ENCODE measurements at places on chromosomes 7 and 10. TPM values are rescaled to one million over a fixed set of nuclear protein-coding genes. Genes with fewer than 3 reads are reported as not detected.

DNA sequence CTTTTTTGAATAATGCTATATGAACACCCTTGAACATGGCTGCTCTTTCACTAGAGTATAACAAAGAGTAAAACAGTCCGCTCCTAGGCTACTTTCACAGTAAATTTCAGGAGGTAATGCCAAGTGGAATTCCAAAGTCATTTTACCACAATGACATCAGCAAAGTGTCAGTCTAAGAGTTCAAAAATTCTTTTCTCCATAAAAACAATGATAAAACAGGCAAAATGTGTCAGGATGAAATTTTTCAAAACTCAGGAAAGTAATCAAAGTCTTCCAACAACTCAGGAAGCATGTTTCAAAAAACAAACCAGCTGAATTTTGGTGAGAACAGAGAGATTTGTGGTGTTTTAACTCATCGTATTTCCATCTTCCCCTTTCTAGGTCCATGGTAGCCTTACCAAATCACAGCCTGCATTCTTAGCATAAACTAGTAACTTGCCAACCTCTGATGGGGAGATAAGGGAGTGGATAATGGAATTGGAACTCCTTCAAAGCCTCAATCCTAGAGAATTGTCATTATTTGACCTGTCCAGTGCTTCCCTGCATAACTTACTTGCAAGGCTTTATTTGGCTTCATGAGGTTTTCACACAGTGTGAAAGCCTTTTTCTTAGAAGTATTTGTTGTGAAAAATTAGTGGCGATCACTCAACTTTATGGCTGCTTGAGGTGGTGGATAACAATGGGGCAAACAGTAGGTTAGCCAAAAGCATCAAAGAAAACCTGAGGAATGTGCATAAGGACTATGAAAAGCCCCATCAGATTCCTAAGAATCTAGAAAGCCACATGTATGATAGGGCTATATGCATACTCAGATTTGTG lies 302.7 kb downstream of the HDAC9 start:
- no peak for DNase-seq
- no peak overlapping the region for H3K27ac ChIP-seq
- no peaks in the 10 kb centered on the region for H3K36me3 ChIP-seq
- H3K4me1 ChIP-seq, result no peaks in the 10 kb centered on the region

NXPH1 gene
- not detected for total RNA-seq

DNA sequence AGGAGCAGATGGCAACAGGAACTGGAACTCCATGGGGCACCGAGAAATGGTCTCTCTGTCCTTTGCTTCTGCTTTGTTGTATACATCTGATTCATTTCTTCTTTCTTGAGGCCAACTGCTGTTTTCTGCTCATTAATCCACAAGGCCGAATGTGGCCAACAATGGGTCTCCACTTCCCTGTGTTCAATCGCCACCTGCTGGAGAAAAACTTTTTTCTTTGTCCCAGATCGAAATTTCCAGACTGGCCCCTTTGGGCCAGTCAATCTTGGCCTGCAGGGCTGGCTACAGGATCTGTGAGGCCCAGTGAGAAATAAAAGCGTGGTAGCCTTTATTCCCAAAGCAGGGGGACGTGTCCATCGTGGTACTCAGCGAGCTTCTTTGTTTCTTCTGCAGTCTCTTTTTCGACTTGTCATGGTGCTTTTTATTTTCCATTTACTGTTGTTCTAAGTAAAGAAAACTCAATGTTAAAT lies 58.8 kb downstream of the PARP12 start:
- peak overlapping the region; percentile 81 for H3K27ac ChIP-seq
- DNase-seq, result no peak
- no peaks in the 10 kb centered on the region for H3K27me3 ChIP-seq
- H3K4me1 ChIP-seq, result peaks cover 6% of the 10 kb centered on the region

KDM7A gene
- 35.1 TPM for total RNA-seq

GIMAP7 gene
- 62.7 TPM for total RNA-seq

ECHS1 gene
- total RNA-seq, result 18.2 TPM

DNA sequence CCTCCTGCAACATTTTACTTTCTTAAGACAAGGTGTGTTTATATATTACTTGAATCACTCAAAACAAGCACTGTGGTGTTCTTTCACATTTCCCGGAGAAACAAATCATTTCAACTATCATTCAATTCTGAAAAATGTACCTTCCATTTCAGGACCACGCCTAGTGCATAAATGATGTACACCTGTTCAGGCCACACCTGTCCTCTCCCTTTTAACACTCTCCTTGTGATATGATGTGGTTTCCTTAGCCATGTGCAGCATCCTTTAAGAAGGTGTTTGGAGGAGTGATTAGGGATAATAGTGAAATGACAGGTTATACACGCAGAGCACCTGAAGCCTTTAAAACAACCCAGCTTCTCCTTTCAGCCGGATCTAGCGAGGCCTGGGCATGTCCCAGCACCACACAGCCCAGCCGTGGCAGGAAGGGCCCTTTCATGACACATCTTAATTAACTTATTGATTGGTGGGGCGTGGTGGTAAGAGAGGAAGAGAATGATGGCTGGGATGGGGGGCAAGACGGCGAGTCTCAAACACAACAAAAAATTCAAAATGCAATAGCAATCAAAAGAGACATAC lies 26.9 kb downstream of the ABLIM1 start:
- peaks cover 9% of the 10 kb centered on the region for H3K36me3 ChIP-seq
- H3K27me3 ChIP-seq, result peaks cover 69% of the 10 kb centered on the region
- H3K27ac ChIP-seq, result peak overlapping the region; percentile 41
- DNase-seq, result no peak
- peak overlapping the region; percentile 94 for H3K4me3 ChIP-seq

DNA sequence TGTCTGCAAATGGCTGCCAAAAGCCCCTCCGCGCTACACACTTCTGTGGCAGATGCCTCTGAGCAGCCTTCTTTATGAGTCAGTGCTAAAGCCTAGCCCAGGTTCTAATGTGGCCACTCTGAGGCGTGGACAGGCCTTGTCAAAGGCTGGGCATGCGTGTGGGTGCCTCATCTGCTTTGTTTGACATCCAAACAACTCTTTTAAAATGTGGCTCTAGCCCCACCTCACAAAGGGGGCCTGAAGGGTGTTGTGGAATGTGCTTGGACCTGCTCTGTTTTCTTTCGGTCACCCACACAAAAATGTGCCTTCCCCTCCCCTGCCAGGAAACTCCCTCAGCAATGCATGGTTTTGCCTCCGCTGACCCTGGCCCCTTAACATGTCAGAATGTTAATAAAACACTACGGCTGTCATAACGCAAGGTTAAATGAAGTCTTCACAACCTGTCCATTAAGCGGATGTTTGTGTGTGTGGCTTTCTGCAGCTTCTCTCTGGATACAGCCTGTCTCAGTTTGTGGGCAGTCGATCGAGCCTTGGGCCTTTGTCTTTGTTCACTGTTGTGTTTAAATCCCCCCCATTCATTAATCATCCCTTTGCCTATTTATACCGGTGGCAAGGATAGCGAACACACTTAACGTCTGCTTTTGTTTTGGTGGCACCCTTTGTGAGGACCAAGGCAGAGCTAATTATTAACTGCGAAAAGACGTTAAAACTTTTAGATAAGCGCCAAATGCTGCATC lies 718.9 kb downstream of the LRMDA start:
- H3K4me3 ChIP-seq, result no peak overlapping the region
- H3K27me3 ChIP-seq, result no peaks in the 10 kb centered on the region
- H3K4me1 ChIP-seq, result no peaks in the 10 kb centered on the region
- DNase-seq, result no peak

SPDYE9 gene
- not detected for total RNA-seq

ASIC3 gene
- 9.1 TPM for total RNA-seq

DNA sequence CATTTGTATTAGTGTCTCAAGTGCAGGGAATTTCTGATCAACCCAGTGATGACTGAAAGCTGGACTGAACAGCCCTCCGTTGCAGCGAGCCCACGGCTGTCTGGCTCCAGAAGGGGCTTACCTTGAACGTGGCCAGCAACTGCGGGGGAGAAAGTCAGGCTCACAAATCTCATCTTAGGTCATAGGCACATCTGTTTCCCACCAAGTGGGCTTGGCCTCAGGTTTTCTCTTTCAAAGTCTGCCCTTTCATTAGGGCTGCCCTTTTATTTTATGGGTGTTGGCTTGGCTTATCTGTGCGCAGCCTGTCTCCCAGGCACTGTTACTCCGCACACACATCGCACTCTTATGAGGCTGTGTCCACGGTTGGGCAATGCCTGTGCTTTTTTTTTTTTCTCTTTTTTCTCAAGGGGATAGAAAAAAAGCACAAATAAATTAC lies 178.0 kb downstream of the JCAD start:
- no peaks in the 10 kb centered on the region for H3K4me1 ChIP-seq
- no peak overlapping the region for H3K27ac ChIP-seq
- no peak overlapping the region for H3K4me3 ChIP-seq
- H3K36me3 ChIP-seq, result peaks cover 2% of the 10 kb centered on the region
- DNase-seq, result no peak

DNA sequence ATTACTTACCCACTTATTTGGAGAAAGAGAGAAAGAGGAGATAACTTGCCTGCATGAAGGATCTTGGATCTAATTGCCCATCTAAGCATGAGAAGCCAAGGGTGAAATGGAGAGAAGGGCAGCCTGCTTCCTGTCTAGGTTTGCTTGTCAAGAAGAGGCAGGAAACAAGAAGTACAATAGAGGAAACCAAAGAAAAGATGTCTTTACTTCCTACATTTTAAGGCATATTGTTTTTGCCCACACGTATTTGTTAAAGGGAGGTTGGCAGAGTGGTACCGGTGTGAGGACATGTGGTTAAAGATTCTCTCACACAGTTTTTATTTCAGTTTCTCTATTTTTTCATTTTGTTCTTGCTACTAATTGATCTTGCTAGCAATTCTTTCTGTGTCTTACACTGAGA lies 6.0 kb upstream of the TAS2R38 start:
- no peak overlapping the region for H3K27ac ChIP-seq
- no peaks in the 10 kb centered on the region for H3K36me3 ChIP-seq
- DNase-seq, result no peak
- H3K4me3 ChIP-seq, result no peak overlapping the region

CAMK2B gene
- total RNA-seq, result 0.31 TPM

RAPGEF5 gene
- 0.85 TPM for total RNA-seq

ZNF212 gene
- 15.3 TPM for total RNA-seq

- peaks cover 5% of the 10 kb centered on the region for H3K27me3 ChIP-seq
- DNase-seq, result no peak
- no peak overlapping the region for H3K4me3 ChIP-seq
- H3K4me1 ChIP-seq, result no peaks in the 10 kb centered on the region
- no peak overlapping the region for H3K27ac ChIP-seq
Observed at GRCh38 chr7:93044147-93044810, 73.5 kb downstream of the SAMD9 start.

GRCh38 chr10:63498665-63499064 lies 22.5 kb upstream of the REEP3 start:
- peaks cover 23% of the 10 kb centered on the region for H3K4me1 ChIP-seq
- H3K4me3 ChIP-seq, result no peak overlapping the region
- peaks cover 7% of the 10 kb centered on the region for H3K36me3 ChIP-seq

GPR15LG gene
- not detected for total RNA-seq

- H3K4me1 ChIP-seq, result peaks cover 27% of the 10 kb centered on the region
- H3K4me3 ChIP-seq, result no peak overlapping the region
- no peaks in the 10 kb centered on the region for H3K27me3 ChIP-seq
- H3K36me3 ChIP-seq, result no peaks in the 10 kb centered on the region
- H3K27ac ChIP-seq, result no peak overlapping the region
- DNase-seq, result no peak
Observed at GRCh38 chr7:28032738-28033380, 147.7 kb downstream of the JAZF1 start.

THNSL1 gene
- 0.73 TPM for total RNA-seq

DNA sequence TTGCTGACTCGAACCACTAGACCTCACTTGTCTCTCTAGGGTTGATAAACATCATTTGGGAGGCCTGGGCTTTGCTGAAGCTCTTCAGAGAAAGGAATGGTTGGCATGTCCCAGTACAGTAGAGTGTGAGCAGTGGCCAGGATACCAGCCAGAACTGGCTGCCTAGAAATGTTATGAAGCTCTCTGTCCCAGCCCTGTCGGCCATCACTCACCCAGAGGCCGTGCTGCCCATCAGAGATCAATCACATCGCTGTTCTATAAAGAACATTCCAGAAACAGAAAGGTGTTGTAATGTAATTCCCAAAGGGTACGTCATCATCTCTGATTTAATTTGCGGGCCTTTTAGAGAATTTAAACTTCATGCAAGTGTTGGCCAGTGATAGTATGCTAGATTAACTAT lies 111.5 kb downstream of the PRPF18 start:
- DNase-seq, result no peak
- H3K4me1 ChIP-seq, result peaks cover 2% of the 10 kb centered on the region
- H3K27me3 ChIP-seq, result peaks cover 32% of the 10 kb centered on the region
- no peak overlapping the region for H3K4me3 ChIP-seq
- no peaks in the 10 kb centered on the region for H3K36me3 ChIP-seq

- no peaks in the 10 kb centered on the region for H3K27me3 ChIP-seq
- no peak for DNase-seq
- peak overlapping the region; percentile 90 for H3K27ac ChIP-seq
- H3K4me1 ChIP-seq, result peaks cover 25% of the 10 kb centered on the region
- peaks cover 2% of the 10 kb centered on the region for H3K36me3 ChIP-seq
Observed at GRCh38 chr10:33248638-33249037, 85.8 kb downstream of the NRP1 start.

DNA sequence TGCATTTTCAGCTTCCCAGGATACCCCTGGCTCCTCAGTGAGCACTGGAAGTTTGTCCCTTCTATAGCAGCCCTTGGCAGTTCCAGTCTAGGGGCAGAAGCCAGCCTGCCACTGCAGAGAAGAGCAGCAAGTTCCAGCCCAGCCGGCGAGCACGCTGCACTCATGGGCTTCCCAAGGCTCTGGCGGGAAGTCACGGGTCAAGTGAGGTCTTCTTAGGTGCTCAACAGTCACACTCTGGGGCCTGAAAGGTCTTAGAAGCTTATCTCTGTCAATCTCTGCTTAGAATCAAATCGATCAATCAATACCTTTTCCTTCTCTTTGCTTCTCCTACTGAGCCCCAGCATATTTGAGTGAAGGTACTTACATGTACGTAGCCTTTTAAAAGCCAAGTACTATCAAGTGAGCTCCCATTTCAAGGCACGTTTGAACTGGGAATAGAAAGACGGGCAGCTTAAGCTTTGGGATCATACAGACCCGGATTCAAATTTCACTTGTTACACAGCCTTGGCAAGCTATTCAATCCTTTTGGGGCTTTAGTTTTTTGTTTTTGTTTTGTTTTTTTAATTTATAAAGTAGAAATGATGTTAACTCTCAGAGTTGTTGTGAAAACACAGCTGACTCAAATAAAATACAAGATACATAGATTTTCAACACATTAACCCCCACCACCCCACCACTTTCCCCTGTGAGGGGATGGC lies 152.6 kb upstream of the KLF14 start:
- no peaks in the 10 kb centered on the region for H3K27me3 ChIP-seq
- peak overlapping the region; percentile 9 for H3K4me3 ChIP-seq
- peak overlapping the region; percentile 93 for H3K27ac ChIP-seq
- DNase-seq, result no peak
- H3K36me3 ChIP-seq, result peaks cover 5% of the 10 kb centered on the region

- no peak for DNase-seq
- H3K4me1 ChIP-seq, result no peaks in the 10 kb centered on the region
- no peaks in the 10 kb centered on the region for H3K27me3 ChIP-seq
- no peak overlapping the region for H3K27ac ChIP-seq
Observed at GRCh38 chr7:126211875-126212274, 1040.9 kb downstream of the GRM8 start.

GRCh38 chr10:43209074-43209455 lies 57.8 kb downstream of the RASGEF1A start:
- H3K36me3 ChIP-seq, result no peaks in the 10 kb centered on the region
- H3K4me1 ChIP-seq, result peaks cover 2% of the 10 kb centered on the region
- no peak overlapping the region for H3K4me3 ChIP-seq
- peak; percentile 3 for DNase-seq
- peaks cover 2% of the 10 kb centered on the region for H3K27me3 ChIP-seq
- H3K27ac ChIP-seq, result no peak overlapping the region
